ENCODE measurements at places on chromosomes 7 and 10.

GRCh38 chr10:23540401-23541030 is 101.6 kb downstream of the OTUD1 start:
- H3K36me3 ChIP-seq: peaks cover under 1% of the 10 kb centered on the region
- DNase-seq: peak; percentile 9

- DNase-seq: no peak
- H3K27ac ChIP-seq: no peak overlapping the region
- peaks cover 2% of the 10 kb centered on the region for H3K4me1 ChIP-seq
- no peak overlapping the region for H3K4me3 ChIP-seq
- peaks cover 6% of the 10 kb centered on the region for H3K27me3 ChIP-seq
- H3K36me3 ChIP-seq: no peaks in the 10 kb centered on the region
Observed at GRCh38 chr7:34751725-34752643, 94.0 kb downstream of the NPSR1 start.

- H3K36me3 ChIP-seq: no peaks in the 10 kb centered on the region
- no peaks in the 10 kb centered on the region for H3K27me3 ChIP-seq
- H3K4me1 ChIP-seq: no peaks in the 10 kb centered on the region
- no peak for DNase-seq
- H3K4me3 ChIP-seq: no peak overlapping the region
Observed at GRCh38 chr7:19589446-19589845, 119.4 kb downstream of the POLR1F start.

- no peak overlapping the region for H3K27ac ChIP-seq
- DNase-seq: no peak
- H3K36me3 ChIP-seq: no peaks in the 10 kb centered on the region
- H3K4me1 ChIP-seq: peaks cover 3% of the 10 kb centered on the region
- peaks cover 54% of the 10 kb centered on the region for H3K27me3 ChIP-seq
Observed at GRCh38 chr7:97011104-97011503, 5.8 kb downstream of the DLX6 start.

DNA sequence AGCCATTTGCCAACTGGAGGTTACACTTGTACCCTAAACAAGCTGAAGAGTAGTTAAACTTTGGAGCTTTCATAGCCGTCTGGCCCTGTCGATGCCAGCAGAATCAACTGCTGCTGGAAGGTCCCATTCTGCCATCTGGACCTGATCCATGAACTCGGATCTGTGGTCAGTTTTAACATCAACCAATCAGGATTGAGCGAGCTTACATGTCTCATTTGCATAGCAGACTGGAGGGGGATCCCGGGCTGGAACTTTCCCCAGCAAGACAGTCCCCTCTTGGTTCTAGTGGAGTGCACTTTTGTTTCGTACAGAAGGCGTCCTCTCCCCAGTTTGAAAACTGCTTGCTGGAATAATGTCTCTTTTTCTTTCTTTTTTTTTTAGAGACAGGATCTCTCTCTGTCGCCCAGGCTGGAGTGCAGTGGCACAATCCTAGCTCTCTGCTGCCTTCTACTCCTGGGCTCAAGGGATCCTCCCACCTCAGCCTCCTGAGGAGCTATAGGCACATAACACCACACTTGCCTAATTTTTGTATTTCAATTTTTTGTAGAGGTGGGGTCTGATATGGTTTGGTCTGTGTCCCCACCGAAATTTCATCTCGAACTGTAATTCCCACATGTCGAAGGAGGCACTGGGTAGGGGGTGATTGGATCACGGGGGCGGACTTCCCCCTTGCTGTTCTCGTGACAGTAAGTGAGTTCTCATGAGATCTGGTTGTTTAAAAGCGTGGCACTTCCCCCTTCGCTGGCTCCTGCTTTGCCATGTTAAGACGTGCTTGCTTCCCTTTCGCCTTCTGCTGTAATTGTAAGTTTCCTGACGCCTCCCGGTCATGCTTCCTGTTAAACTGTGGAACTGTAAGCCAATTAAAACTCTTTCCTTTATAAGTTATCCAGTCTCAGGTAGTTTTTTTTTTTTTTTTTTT is 42.8 kb upstream of the SEPHS1 start:
- peak overlapping the region; percentile 68 for H3K27ac ChIP-seq
- peaks cover 4% of the 10 kb centered on the region for H3K27me3 ChIP-seq
- no peak overlapping the region for H3K4me3 ChIP-seq
- peaks cover 15% of the 10 kb centered on the region for H3K4me1 ChIP-seq

- peaks cover 11% of the 10 kb centered on the region for H3K27me3 ChIP-seq
- H3K36me3 ChIP-seq: no peaks in the 10 kb centered on the region
Observed at GRCh38 chr7:44144968-44145478, 3.9 kb upstream of the MYL7 start.

DNA sequence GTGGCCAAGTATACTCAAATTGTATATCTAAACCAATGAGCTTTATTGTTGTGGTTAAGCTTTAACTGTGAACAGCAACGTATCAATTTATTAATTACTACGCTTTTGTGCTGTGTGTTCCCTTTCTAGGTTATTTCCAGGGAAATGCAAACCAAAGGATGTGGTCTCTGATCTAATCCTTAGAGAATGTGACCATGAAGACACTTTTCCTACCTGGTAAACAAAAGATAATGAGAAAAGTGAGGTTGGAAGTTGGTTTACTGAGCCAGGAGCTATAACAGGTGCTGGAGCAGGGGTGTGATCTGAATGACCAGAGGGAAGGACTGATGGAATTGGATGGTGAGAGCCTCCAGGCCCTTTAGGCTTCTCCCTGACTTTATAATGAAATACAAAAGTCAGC is 25.4 kb upstream of the CALU start:
- peak overlapping the region; percentile 74 for H3K27ac ChIP-seq
- DNase-seq: no peak

GRCh38 chr7:140159497-140159896 is 17.3 kb downstream of the KDM7A start:
- H3K4me3 ChIP-seq: no peak overlapping the region
- H3K27ac ChIP-seq: no peak overlapping the region
- no peaks in the 10 kb centered on the region for H3K36me3 ChIP-seq
- H3K4me1 ChIP-seq: peaks cover 22% of the 10 kb centered on the region
- H3K27me3 ChIP-seq: no peaks in the 10 kb centered on the region
- DNase-seq: no peak

DNA sequence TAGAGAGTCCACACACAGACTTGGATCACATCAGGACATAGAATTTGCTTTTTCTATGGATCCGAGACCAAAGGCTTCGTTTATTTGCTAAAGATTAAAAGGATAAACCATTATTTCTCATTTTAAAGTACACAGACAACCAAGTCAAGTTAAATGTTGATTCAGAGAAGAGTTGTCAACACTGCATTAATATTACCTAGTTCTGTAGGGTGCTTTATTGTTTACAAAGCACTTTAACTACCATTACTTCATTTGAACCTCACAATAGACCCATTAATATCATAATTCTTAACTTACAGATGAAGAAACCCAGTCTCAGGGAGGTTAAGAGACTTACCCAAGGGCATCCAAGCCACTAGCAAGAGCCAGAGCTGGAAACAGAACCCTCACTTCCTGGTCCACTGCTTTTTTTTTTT is 43.2 kb upstream of the GSAP start:
- no peak overlapping the region for H3K4me3 ChIP-seq
- DNase-seq: no peak
- no peak overlapping the region for H3K27ac ChIP-seq

DNA sequence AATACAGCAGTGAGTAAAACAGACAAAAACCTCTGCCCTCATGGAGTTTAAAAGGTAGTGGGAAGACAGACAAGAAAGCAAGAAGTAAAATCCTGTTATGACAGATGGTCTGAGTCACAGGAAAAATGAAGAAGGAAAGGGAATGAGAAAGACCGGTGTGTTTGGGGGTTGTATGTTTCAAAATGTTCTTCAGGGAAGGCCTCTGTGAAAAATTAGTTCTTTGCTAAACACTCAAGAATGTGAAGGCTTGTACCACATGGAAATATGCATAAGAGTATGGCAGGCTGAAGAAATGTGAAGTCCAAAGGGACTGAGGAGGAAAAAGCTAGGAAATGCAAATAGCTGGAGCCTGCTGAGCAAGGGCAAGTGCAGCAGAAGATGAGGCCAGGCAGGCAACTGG is 315.9 kb upstream of the SEMA3A start:
- peaks cover 5% of the 10 kb centered on the region for H3K4me1 ChIP-seq
- no peak overlapping the region for H3K27ac ChIP-seq
- H3K4me3 ChIP-seq: no peak overlapping the region
- peaks cover 2% of the 10 kb centered on the region for H3K27me3 ChIP-seq
- DNase-seq: no peak

GRCh38 chr7:48011323-48011722 is 17.6 kb downstream of the SUN3 start:
- H3K4me1 ChIP-seq: no peaks in the 10 kb centered on the region
- no peak overlapping the region for H3K27ac ChIP-seq
- no peak overlapping the region for H3K4me3 ChIP-seq
- no peak for DNase-seq

GRCh38 chr7:32881074-32881982 is 10.2 kb downstream of the KBTBD2 start:
- no peak for DNase-seq
- H3K4me1 ChIP-seq: peaks cover 27% of the 10 kb centered on the region
- H3K27me3 ChIP-seq: peaks cover 4% of the 10 kb centered on the region
- H3K4me3 ChIP-seq: no peak overlapping the region
- H3K36me3 ChIP-seq: peaks cover 4% of the 10 kb centered on the region

- H3K4me1 ChIP-seq: no peaks in the 10 kb centered on the region
- H3K4me3 ChIP-seq: no peak overlapping the region
- H3K27ac ChIP-seq: no peak overlapping the region
- no peaks in the 10 kb centered on the region for H3K27me3 ChIP-seq
Observed at GRCh38 chr10:28111712-28112111, 112.8 kb upstream of the ODAD2 start.

- no peak for DNase-seq
- no peaks in the 10 kb centered on the region for H3K36me3 ChIP-seq
- no peak overlapping the region for H3K4me3 ChIP-seq
Observed at GRCh38 chr7:81745637-81746036, 24.2 kb downstream of the HGF start.

DNA sequence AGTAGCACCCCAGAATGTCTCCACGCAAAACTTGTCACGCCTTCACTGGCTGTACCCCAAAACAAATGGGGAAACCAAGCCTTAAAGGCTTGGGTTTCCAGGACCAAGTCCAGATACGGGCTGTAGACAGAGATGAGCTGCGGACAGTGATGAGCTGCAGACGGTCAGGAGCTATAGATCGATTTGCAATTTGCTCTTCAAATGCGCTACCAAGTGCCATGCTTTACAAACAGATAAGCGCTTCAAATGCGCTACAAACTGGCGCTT is 658 bp upstream of the SGCE start:
- H3K27me3 ChIP-seq: peaks cover 10% of the 10 kb centered on the region
- no peak for DNase-seq
- H3K27ac ChIP-seq: no peak overlapping the region
- H3K36me3 ChIP-seq: no peaks in the 10 kb centered on the region

DNA sequence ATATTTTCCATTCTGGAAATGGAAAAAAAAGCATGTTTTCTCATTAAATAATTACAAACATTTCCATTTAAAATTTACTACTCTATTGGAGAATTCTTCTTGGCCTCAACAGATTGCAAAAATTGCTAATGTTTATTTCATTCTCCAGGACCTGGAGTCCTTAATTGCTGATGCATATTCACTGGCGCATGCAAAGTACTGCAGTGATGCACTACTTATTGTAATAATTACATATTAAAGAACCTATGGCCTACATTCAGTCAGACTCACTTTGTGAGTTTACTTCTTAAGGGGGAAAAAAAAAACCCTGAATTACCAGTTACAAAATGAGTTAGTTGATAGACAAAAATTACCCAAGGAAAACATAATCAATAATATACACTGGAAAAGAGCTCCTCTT is 391.0 kb upstream of the LRRTM3 start:
- H3K36me3 ChIP-seq: no peaks in the 10 kb centered on the region
- no peaks in the 10 kb centered on the region for H3K4me1 ChIP-seq

GRCh38 chr7:6020371-6021286 is 10.5 kb upstream of the ANKRD61 start:
- peak overlapping the region; percentile 36 for H3K27ac ChIP-seq
- H3K4me3 ChIP-seq: peak overlapping the region; percentile 37
- peaks cover 7% of the 10 kb centered on the region for H3K4me1 ChIP-seq
- no peaks in the 10 kb centered on the region for H3K27me3 ChIP-seq

DNA sequence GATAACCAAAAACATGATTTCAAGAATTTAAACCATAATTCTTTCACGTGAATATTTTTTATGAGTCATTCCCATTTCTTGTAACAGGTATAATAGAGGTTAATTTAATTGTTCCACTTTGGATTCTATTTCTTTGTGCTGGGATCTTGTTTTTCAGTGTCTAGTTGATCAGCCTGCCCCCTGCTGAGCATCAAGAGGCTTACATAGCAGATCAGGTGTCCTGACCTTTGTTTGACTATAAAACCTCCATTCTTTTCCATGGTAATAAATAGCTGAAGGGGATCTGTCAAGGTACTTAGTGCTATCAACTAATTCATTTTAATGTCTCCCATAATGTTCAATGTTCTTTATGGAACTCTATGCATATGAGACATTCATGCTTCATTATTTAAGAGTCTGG is 4.9 kb downstream of the COL17A1 start:
- no peaks in the 10 kb centered on the region for H3K27me3 ChIP-seq
- H3K36me3 ChIP-seq: no peaks in the 10 kb centered on the region
- no peak for DNase-seq
- no peak overlapping the region for H3K4me3 ChIP-seq
- H3K4me1 ChIP-seq: peaks cover 8% of the 10 kb centered on the region
- H3K27ac ChIP-seq: no peak overlapping the region

- DNase-seq: no peak
- H3K27me3 ChIP-seq: peaks cover 1% of the 10 kb centered on the region
- no peaks in the 10 kb centered on the region for H3K36me3 ChIP-seq
- no peak overlapping the region for H3K27ac ChIP-seq
- no peaks in the 10 kb centered on the region for H3K4me1 ChIP-seq
- H3K4me3 ChIP-seq: no peak overlapping the region
Observed at GRCh38 chr10:104479906-104480593, 126.4 kb downstream of the CFAP58 start.

DNA sequence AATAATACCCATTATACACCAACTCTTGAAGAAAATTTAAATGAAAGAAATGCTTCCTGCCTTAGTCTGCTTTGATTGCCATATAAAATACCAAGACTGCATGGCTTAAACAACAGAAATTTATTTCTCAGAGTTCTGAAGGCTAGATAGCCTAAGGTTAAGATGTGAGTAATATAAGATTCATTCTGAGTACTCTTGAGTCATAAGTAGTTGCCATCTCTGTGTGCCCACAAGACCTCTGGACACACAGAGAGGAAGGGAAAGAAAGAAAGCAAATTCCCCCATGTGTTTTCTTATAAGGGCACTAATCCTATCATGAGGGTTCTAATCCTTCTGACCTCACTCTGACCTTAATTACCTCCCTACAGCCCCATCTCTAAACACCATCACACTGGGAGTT is 201.2 kb downstream of the PTN start:
- H3K36me3 ChIP-seq: no peaks in the 10 kb centered on the region
- no peaks in the 10 kb centered on the region for H3K4me1 ChIP-seq
- no peak for DNase-seq
- H3K27me3 ChIP-seq: no peaks in the 10 kb centered on the region
- no peak overlapping the region for H3K27ac ChIP-seq
- no peak overlapping the region for H3K4me3 ChIP-seq

- DNase-seq: peak; percentile 73
- H3K27me3 ChIP-seq: peaks cover 6% of the 10 kb centered on the region
- H3K36me3 ChIP-seq: peaks cover 29% of the 10 kb centered on the region
- no peak overlapping the region for H3K4me3 ChIP-seq
- no peak overlapping the region for H3K27ac ChIP-seq
Observed at GRCh38 chr7:5704534-5704922, 76.9 kb downstream of the RNF216 start.

All from endothelial cell (in vitro differentiated cells).